Amygdala (tissue), 56 donors: ENCODE measurements at places on chromosomes 5 and 9.

DNA sequence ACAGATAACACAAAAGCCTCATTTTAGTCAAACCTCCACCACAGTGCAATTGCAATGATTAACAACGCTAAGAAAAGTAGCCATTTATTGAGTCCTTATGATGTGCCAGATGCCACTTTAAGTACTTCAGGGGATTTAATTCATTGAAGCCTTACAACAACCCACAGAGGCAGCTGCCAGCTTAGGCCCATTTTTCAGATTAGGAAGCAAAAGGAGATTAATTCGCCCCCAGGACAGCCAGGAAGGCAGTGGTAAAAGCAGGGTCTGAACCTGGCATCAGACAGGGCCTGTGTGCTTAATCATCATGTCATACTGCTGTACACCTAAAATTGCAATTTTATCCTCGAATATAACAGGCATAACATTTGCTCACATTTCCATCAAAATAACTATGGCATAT, 23.9 kb downstream of the MED27 start:
- no peak for DNase-seq

DNA sequence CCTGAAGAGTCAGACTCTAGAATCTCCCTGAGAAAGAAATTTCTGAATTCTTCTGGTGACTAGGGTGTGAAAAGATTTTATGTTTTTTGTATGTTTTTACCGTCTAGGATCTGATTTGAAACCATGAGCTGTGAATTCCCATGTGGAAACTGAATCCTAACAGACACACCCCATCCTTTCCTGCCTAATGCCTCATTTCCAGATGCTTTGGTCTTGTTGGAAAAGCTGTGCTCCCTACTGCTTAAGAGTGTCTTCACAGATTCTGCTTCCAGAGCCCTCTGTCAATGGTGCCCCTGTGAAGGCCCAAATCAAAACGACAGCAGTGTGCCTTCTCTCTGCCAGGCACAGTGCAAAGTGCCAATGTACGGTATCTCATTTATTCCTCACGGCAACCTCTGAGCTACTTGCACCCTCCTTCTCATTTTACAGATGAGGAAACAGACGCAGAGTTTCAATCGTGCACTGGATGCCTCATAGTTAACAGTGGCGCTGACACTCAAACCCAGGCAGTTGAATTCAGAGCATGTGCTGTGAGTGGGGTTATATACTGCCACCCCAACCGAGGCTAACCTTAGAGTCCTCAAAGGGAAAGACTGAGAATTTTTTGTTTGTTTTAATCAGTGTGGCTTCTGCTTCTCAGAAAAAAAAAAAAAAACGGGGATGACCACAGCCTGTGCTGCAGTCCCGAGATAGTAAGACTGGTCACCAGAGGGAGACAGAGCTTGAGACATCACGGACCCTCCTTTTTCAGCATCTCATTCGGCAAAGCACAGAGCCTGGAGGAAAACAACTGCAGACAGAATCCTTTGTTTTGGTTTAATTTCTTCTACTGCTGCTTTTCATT, 188.4 kb downstream of the SNCAIP start:
- DNase-seq: no peak

GRCh38 chr5:77494935-77495334, 2.8 kb upstream of the WDR41 start:
- no peak for DNase-seq

GRCh38 chr5:116423141-116423540, 151.5 kb downstream of the SEMA6A start:
- DNase-seq: no peak

GRCh38 chr9:101427358-101427757, 8.2 kb downstream of the ALDOB start:
- no peak for DNase-seq

- DNase-seq: no peak
Measured at GRCh38 chr9:6838158-6838557, 80.4 kb downstream of the KDM4C start.

GRCh38 chr5:142330444-142330843, 5.6 kb upstream of the SPRY4 start:
- no peak for DNase-seq

GRCh38 chr9:128479262-128479661, 23.5 kb downstream of the ODF2 start:
- DNase-seq: no peak

- peak; percentile 51 for DNase-seq
Measured at GRCh38 chr5:6583049-6583880, 49.6 kb downstream of the NSUN2 start.

DNA sequence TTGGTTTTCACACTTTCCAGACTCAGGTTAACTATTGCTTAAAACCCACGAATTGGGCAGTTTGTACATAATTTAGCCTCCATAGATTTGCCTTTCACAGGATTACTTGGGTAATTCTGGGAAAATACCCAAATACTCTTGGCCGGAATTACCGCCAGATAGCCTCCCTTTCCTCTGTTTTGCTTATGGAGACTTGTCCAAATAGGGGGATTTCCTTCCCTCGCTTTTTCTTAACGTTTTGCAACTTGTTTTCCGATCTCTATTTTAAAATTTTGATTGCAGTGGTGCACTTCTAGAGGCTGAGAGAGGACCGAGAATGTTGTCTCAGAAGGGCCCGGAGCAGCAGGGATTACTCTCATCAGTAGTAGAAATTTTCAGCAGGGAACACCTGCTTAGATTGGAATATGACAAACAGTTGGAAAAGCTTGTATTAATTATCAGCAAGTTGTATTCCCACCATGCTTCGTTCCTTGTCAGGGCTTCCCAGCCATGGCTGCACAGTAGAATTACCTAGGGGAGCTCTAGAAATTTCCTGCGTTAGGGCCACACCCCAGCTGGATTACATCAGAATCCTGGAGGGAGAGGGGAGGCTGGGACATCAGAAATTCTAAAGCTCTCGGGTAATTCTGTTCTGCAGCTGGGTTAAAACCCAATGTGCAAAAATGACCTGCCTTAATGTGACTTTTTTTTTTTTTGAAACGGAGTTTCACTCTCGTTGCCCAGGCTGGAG, 329.1 kb downstream of the SH3GL2 start:
- no peak for DNase-seq

DNA sequence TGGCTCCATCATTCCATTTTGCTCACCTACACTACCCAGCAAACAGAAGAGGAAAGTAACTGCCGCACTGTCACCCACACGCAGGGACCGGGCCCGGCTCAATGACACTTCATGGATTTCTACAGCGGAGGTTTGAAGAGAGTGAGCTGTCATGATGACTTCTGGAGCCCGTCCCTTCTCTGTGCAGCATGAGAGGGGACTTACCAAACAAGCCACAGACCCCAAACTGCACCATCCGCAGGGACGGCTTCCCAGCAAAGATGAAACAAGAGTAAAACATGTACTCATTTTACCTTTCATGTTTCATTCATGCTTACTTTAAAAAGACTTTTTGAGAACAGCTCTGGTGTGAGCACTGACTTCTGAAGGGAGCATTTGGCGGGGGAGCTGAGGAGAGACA, 99.5 kb downstream of the TLE1 start:
- DNase-seq: no peak

GRCh38 chr5:79834098-79834753, 144.6 kb downstream of the CMYA5 start:
- no peak for DNase-seq

DNA sequence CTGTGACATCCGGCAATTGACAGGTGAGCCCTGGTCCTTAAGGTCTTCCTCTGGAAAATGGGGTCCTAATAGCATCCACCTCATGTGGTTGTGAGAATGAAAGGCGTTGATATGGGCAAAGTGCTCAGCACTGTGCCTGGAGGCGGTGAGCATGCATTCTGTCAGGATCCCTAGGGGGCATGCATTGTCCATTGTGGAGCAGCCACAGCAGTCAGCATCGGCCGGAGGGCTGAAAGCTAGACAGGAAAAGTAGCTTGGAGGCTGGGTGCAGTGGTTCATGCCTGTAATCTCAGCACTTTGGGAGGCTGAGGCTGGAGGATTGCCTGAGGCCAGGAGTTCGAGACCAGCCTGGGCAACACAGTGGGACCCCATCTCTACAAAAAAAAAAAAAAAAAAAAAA, 122.2 kb downstream of the LHX2 start:
- DNase-seq: peak; percentile 14

DNA sequence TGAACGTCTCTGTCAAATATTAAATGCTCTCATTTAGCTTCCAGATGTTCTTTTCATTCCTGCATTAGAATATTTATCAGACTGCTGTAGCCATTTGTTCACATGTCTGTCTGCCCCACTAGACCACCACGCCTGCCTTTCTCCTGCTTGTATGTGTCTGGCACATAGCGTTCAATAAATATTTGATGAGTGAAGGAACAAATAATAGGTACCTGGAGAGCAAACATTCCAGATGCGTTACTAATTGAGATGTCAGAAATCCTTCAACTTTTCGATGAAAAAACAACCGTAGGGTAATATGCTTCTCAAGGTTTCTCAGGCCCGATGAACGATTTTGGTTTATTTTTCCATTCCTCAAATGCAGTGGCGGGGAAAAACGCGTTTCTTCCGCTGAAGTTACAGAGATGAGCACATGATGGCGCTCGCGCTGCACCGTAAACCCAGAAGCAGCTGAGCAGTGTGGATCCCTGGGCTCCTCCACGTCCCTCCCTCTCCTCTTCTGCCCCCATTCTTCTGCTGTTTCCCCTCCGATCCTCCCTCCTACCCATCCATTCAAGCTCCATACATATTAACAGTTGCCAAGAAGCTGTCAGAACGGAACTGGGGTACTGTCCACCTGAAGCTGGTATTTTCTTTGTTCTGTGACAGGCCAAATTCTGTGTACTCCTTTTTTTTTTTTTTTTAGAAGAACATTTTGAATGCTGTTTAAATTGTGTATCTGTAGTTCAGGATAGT, 245.4 kb downstream of the MPDZ start:
- peak; percentile 39 for DNase-seq

GRCh38 chr5:101292199-101292598, 389.1 kb upstream of the ST8SIA4 start:
- DNase-seq: no peak

DNA sequence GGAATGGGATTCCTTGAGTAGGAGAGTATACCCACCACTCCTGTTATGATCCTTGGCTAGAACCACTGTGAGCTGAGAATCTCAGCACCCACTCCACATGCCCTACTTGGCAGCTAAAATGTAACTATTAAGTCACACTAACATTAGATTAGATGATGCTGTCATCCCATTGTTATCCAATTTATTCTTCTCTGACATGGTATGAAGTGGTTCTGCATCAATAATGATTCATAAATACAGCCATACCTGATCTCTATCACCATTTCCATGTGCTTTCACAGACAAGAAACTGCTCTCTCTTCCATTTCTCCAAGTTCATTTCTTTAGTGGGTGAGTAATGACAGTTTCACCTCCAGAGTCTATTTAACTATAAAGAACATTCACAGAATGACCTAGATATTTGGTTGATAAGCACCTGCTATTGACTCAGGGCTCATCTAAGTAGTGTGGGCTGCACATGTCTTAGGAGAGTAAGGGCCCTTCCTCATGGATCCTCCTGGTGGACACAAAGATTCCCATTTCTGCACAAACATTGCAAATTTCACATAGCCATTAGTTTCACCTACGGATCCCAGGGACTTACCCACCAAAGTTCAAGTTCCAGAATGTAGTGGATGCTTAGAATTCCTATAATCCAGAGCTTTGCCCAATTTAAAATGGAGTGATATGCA, 187.9 kb downstream of the EBF1 start:
- DNase-seq: no peak

DNA sequence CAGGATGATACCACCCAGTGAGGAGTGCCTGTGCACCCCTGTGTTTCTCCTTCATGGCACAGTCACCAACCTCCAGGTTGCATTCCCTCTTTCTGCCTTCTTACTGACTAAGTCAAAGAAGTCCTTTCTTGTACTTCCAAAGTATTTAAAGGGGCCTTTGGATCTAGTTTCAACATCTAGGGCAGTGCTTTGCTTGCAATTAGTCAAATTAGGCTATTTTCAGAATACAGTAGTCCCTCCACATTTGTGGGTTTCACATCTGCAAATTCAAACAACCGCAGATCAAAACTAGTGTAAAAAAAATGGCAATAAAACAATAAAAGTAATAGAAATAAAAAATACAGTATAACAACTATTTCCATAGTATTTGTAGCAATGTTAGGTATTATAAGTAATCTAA, 333.9 kb upstream of the SEMA6A start:
- DNase-seq: no peak

DNA sequence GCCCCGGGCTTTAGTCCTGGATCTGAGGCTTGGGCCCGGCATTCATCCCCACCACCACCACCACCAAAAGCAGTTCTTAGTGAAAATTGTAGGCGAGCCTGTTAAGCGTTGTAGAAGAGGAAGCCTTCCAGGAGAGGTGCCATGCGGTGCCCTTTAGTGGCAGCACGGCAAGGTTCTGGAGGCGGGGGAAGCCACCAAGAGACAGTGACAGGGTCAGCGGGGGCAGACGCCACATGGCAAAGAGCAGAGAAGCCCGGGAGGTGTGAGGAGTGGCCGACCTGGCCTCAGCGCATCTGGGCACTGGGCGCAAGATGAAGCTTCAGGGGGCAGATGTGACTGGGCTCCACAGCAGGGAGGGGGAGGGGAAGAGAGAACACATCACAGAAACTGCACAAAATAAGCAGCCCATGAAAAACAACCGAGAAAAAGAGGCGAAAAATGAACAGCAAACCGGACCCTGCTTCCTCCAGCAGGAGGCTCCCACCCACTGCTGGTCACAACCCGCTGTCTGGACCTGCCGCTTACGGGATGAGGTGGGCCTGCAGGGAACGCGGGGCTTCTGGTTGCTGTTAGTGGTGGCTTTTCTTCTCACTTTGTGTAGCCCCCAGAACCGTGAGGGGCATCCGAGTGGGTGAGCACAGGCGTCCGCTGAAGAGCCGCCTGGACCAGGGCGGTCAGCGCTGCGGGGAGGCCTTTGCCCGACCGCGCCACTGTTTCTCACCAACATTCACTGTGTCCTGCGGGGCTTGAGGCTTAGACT, 4.3 kb downstream of the LRRC14B start:
- no peak for DNase-seq

DNA sequence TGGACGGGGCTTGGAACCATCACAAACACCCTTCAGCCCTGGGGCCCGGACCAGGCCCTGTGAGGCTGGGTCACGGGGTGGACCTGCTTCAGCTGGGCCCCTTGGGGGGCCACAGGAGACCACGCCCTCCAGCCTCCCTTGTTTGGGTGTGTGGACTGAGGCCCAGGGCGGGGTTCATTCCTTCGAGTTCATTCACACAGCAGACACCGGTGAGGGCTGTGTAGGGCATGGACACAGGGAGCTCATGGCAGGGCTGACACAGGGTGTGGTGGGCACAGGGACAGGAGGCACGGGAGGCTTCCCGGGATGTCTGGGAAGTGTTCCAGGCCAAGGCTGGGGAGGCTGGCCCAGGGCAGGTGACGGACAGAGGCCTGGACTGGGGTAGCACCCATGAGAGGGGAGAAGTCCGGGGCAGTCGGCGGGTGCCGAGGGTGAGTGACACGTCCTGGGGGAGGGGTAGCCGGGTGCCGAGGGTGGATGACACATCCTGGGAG, 8.9 kb downstream of the DNLZ start:
- no peak for DNase-seq

- DNase-seq: no peak
Measured at GRCh38 chr9:524008-524407, 309.3 kb downstream of the DOCK8 start.

GRCh38 chr5:125180231-125180829, 433.9 kb upstream of the ZNF608 start:
- no peak for DNase-seq
